ENCODE measurements at places on chromosomes 5 and 9.

GRCh38 chr5:9661316-9662015 lies 31.3 kb upstream of the TAS2R1 start:
- DNase-seq, result no peak

DNA sequence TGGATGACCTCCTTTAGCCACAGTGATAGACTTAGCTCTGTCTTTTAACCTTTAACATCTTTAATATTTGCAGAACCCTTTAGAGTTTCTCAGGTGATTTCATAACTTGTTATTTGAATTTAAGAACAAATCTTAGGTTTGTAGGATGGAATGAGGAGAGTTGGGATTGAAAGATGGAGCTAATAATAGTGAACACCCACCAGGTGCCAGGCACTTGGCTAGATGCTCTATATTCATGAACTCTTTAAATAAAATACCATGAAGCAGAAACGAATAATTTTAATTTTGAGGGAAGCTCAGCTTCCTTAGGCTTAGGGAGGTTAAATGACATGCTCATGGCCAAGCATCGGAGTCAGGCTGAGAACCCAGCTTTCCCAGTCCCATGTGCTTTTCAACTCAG lies 19.4 kb upstream of the CARNMT1 start:
- no peak for DNase-seq

DNA sequence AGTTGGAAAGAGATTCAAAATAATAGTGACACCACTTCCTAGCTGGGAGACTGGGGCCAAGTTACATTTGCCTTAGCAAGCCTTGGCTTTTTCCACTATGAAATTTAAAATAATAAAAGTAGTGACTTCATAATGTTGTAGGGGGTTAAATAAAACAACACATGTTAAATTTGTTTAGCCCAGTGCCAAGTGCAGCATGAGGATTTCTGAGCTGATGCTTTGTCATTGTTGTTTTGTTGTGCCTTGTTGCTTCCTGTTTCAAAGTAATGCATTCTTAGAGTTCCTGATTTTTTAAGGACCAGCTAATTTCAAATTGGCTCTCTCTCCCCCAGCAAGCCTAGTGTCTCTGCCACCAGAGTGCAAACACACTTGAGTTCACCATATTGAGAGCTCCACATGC lies 270.7 kb upstream of the PAPPA start:
- DNase-seq, result no peak

DNA sequence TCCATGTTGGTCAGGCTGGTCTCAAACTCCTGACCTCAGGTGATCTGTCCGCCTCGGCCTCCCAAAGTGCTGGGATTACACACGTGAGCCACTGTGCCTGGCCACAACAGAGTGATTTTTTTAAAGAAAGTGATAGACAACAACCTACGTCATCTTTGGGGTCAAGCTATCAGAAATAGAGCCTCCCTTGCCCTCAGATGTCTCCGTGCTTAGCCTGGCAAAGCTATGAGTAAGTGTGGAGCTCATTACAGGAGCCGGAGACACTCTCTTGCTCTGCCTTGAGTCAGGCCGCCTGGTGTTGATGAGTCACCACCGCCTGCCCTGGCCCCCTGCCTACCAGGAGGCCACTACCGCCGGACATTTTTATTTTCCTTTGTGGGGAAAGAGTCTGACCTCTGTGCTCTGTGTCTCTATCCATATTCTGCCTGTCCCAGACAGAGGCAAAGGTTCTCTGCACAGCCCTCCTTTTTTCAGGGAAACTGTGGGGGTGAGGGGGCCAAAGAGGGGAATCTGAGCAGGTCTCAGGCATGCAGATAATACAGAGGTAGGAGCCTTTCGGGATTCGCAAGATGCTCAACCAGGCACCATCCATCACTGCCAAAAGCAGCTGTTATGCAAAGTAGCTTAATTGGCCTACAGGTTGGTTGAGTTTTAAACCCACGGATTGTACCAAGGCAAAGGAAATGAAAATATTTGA lies 123.7 kb upstream of the CPEB4 start:
- no peak for DNase-seq

GRCh38 chr5:143435210-143435657 lies 31.7 kb upstream of the NR3C1 start:
- DNase-seq, result peak; percentile 25

Measured in stimulated activated CD4-positive, alpha-beta T cell treated with anti-CD3 and anti-CD28 coated beads, Interleukin-1b, Interleukin-23, amount 100 ng/mL, for 4 hours (primary cell).